CD4-positive, alpha-beta T cell (primary cell): ENCODE measurements at places on chromosomes 3 and 15.

DNA sequence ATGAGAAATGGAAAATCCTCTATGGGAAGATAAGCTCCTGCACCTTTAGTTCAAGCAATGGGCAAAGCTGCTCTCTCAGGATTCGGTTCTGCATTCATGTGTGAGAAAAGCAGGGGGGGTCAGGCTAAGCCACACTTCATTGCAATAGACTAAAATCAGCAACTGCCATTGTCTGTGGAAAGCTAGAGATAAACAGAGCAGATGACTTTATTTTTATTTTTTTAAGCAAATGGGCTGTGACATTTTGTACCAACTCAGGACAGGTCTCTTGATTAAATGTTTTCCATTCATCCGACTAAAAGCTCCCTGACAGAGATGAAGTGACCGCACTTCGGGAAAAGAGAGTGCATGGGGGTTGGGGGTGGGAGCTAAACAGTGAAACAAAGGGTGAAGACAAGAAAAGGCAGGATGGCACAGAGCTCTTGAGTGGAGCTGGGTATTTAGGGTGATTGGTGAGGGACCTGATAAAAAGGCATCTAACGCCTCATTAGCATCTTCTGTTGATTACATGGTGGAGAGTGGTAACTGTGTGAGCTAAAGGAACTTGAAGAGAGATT, 987.4 kb downstream of the TUSC7 start:
- DNase-seq = no peak

- DNase-seq = no peak
Measured at GRCh38 chr3:120767106-120767505, 24.6 kb downstream of the GTF2E1 start.

DNA sequence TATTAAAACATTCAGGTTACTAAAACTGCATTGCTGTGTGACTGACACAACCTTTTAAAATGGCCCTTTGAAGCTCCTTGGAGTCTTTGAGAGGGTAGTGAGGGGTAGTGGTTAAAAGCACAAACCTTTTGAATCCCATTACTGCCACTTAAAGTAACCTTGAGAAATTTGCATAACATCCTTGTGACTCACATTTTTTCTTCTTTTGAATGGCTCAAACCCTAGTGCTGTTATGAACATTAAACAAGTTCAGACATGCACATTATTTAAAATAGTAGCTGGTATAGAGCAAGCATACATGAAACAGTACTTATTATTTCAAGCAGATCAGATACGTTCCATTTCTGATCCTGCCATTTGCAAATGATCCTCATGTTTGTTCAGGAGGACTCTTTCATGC, 3.7 kb upstream of the CLDN1 start:
- no peak for DNase-seq

DNA sequence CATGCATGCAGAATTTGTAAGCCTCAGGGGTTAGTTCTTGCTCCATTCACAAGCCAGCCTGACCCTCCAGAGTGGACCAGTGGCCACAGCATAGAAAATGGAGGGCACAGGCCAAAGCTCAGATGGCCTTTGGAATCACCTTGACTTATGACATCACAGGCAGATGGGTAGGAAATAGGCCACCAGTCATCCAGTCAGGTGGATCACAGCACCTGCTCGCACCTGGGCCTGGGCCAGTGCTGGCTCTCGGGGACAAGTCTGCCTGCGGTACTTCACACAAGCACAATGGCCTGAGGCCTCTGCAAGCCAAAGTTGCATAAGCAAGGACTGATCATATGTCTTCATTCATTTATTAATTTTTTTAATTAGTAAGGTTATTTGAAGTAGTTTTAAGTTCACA, 39.3 kb downstream of the PPCDC start:
- no peak for DNase-seq

DNA sequence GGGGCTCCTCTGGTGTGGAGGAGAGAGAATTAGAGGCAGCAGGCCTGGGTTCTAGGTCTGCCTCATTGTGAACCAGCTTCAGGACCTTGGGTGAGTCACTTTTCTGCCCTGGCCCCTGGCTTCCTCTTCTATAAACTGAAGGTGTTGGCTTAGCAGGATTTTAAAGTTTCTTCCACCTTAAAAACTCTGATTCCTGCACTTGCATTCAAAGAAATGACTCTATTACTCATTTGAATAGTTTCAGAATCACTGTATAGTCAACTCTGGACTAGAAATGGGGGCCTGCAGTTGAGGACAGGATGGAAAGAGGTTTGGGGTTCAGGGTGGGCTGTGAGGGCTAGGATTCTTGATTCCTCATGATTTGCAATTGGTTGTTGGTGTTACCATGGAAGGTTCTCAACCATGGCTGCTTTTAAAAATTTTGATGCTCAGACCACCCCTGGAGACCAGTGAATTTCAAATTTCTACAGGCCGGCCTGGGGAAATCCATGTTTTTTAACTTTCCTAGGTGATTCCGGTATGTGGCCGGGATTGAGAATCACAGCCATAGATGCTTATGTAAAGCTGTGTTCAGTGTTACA, 19.9 kb downstream of the SMAD3 start:
- no peak for DNase-seq

- DNase-seq = no peak
Measured at GRCh38 chr15:63501256-63502089, 2.9 kb upstream of the USP3 start.

GRCh38 chr3:85851071-85851470, 892.3 kb downstream of the CADM2 start:
- DNase-seq = no peak
